Amniotic stem cell (primary cell): ENCODE measurements at places on chromosomes 13 and 19.

DNA sequence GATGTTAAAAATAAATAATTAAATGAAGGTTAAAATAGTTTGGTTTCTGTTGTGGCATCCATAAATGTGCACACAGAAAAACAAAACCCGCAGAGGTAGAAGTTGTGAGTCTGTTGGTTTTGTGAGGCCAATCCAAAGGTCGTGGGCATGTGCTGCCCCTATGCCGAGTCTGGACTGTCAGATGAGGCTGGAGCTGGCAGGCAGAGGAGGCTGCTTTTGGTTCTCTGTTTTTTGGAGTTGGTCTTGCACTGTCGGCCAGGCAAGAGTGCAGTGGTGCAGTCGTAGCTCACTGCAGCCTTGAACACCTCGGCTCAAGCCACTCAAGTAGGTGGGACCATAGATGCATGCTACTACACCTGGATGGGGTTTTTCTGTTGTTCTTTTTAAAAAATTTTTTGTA, 43.7 kb downstream of the TSSK6 start:
- DNase-seq, result no peak

DNA sequence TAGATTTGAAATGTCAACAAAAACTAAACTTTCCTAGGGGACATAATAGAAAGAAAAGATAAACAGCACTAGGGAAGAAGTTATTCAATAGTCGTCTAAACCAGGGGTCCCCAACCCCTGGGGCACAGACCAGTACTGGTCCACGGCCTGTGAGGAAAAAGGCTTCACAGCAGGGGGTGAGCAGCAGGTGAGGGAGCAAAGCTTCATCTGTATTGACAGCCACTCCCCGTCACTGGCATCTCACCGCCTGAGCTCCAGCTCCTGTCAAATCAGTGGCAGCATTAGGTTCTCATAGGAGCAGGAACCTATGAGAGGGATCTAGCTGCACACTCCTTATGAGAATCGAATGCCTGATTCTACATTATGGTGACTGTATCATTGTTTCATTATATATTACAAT, 382.7 kb downstream of the MYO16 start:
- no peak for DNase-seq

DNA sequence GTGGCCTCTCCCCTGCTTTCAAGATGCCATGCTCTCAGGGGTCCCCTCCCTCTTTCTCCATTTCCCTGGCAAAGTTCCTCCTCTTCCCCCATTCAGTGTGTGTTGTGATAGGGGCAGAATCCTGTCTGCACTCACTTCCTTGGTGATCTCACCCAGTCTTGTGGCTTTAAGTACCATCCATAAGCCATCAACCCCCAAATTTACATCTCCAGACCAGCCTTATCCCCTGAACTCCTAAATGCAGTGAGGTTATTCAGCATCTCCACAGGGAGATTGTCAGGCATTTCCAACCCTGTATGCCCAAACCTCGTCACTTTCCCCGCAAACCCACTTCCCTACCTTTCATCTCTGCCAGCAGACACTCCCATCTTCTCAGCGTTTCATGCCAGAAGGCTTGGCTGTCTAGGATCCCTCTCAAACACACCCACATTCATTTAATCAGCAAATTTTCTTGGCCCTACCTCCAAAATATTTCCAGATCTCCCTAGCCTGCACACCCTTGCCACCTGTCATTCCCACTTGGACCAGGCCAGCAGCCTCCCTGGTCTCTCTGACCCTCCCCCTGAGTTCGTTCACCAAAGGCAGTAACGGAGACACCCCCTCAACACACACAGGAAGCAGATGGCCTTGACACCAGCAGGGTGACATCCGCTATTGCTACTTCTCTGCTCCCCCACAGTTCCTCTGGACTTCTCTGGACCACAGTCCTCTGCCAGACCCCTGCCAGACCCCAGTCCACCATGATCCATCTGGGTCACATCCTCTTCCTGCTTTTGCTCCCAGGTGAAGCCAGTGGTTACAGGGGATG, at the start of gene HCST:
Gene HCST, plus strand, starts transcription at position 676 of the 808 bp plus-strand sequence. Its CDS starts 65 bp downstream, at position 741.
- DNase-seq, result no peak

GRCh38 chr13:102571075-102571474, 25.7 kb upstream of the TPP2 start:
- no peak for DNase-seq

DNA sequence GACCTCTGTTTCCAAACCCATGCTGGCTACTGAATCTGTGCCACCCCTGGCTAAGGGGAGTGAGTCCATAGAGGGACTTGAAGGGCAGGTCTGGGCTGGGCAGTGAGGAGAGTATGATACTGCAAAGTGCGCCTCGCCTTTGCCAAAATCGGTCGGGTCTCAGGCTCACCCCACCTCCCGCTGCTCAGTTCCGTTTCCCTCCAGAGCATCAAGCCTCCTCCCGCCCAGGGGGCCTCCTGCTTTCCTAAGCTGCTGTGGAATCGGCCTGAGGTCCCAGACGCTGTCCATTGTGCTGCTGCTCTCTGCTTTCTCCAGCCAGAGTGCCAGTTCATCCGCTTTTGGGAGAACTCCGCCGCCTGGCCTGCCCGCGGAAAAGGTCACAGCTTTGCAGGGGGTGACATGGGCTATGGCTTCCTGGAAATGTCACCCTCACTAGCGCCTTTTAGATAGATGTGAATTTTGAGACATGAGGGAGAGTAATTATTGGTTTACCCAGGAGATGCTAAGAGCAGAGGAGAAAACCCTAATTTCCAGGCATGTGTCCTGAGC, 1418.4 kb downstream of the UQCRFS1 start:
- no peak for DNase-seq

DNA sequence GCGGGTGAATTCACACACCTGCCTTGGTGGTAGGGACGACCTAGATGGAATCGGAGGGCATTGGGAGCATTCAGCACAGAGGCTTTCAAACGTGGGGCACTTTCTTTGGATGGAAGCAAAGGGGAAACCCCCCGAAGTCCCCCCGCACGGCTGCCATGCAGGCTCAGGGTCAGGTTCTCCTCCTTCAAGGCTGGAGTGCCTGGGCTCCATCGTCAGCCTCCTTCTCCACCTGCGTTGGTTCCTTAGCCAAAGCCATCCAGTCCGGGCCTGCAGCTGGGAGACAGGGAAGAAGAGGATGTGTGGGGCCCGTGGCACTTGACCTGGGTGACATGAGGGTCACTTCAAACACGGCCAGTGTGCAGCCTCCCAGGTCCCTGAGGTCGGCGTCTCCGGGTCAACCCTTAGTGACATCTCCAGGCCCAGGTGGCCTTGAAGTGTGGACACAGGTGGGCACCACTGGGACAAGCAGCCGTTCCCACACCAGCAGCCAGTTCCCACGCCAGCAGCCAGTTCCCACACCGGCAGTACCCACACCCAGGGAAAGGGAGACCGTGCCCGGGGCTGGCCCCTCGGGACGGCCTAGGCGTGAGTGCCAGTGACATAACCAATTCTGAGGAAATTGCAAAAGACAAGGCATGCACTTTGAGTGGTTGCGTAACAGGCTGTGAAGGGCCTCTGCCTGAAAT, 116.0 kb downstream of the SOX1 start:
- DNase-seq, result no peak

DNA sequence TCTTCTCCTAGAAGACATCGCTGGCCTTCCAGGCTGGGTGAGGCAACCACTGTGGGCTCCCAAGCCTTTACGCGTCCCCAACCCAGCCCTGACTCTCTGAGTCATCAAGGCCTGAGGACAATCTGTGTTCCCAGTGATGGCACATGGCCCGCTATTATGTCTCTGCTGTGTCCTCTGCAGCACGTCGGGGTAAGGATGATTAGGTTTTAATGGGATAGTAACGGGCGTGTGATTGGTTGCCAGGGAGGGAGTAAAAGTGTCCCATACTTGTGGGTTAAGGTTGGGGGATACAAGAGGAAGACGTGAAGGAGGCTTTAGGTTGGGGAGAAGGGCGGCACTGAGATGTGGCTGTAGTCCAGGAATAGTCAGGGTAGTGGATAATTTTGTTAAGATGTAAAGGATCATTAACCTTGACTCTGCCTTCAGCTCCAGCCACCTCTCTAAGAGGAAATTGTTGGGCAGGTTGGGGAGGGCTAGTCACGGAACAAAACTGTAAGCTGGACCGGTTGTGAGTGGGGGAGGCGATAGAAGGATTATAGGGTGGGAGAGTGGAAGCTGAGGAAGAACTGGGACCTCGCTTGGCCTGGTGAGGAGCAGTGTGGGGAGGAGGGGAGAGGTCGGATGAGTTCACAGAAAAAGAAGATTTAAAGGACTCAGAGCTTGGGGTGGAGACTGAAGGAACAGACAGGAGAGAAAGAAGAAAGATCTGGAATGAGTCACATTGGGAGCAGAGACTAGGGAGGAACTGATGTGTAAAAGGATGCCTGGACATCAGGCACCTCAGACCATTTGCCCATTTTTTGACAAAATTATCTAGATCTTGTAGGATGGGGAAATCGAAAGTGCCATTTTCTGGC, 27.9 kb upstream of the IGFL1 start:
- DNase-seq, result no peak

GRCh38 chr13:66546534-66547379, 683.4 kb downstream of the PCDH9 start:
- DNase-seq, result peak; percentile 35

DNA sequence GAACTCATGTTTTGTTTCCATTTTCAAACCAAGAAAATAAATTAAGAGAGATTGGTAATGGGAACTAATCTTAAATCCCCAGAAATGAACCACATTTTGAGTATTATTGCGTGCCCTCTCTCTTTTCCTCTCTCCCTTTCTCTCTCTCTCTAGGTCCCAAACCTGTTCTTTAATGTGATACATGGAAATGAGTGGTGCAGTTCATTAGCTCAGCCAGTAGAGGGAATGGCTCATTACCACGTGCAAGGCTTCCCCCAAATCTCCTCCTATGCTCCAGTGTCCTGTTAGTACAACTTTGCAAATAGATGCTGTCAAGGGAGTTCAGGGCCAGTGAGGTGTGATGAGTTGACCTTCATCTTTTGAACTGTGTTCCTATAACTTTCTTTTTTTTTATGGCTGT, 178.4 kb downstream of the FGF9 start:
- DNase-seq, result no peak

GRCh38 chr13:108996430-108996829, 367.0 kb downstream of the MYO16 start:
- DNase-seq, result no peak

GRCh38 chr19:27689734-27690241, 1523.2 kb downstream of the UQCRFS1 start:
- DNase-seq, result no peak

DNA sequence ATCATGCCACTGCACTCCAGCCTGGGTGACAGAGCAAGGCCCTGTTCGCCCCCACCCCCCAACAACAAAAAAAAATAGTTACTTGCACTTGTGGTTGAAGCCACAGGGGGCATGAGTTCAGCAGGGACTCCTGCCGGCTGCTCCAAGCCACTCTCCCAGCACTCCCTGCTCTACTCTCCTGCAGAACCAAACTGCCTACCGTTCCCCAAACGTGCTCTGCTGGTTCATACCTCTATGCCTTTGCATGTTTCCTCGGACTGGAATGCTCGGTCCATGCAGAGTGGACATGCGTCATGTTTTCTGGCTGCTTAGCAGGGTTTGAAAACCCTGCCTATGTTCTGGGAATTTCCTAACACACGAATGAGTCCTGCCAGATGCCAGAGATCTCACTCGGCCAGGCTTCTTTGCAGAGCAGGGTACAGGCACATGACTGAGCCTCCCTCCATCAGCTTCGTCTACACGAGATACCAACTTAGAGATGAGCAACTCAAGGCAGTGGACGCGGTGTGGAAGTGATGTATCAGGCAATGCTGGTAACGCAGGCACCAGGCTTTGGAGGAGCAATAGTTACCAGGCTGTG, 8.5 kb upstream of the SLC25A15 start:
- DNase-seq, result no peak

DNA sequence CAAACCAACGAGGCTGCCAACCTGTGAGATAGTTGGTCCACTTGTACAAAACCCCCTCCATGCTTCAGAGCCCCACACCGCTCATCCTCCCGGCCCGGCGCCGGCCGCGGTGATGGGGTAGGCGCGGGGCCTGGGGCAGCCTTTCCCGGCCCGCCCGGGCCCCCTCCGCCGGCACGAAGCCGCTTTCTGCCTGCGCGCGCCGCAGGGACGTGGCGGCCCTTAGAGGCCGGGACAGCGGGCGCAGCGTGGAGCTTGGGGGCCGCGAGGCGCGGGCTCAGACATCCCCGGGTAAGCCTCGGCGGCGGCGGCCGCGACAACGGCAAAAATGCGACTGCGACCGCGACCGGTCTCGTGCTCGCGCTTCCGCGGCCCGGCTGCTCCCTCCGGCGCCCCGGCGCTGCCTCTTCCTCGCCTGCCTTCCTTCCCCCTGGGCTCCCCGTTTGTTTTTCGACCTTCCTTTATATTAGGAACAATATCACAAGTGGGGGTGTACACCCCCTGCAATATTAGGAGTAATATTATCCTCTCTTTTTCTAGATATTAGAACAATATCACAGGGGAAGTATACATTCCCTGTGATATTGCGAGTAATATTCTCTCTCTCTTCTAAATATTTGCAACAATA, 53.9 kb upstream of the CEACAM21 start:
- no peak for DNase-seq

- DNase-seq, result no peak
These were observed 127.9 kb downstream of the KCTD12 start for GRCh38 chr13:76758257-76758656.
